Stimulated activated CD4-positive, alpha-beta T cell treated with anti-CD3 and anti-CD28 coated beads, Interleukin-15, amount 100 ng/mL, for 1 hour (primary cell): ENCODE measurements at places on chromosomes 7 and 10.

DNA sequence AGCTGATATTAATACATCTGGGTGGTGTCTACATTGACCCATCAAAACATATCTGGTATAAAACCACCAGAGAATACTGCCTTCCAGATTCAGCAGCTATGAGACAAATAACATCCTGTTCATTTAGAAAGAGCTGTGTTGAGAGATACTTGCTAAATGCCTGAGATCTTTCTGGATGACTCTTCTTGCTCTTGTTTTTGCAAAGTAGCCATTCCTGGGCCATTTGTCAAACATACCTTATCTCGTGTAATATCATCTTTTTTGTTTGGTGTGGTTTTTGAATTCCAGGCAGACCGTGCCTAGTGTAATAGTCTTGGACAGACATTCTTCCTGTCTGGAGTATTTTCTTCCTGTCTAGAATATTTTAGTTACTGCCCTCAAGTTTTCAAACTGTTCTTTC lies 74.7 kb upstream of the PRR15 start:
- DNase-seq = no peak

- no peak for DNase-seq
Observed at GRCh38 chr7:15719311-15719710, 32.8 kb upstream of the MEOX2 start.

GRCh38 chr7:15932318-15932717 lies 245.8 kb upstream of the MEOX2 start:
- no peak for DNase-seq

- no peak for DNase-seq
Observed at GRCh38 chr7:116258734-116259133, 48.4 kb downstream of the TES start.

DNA sequence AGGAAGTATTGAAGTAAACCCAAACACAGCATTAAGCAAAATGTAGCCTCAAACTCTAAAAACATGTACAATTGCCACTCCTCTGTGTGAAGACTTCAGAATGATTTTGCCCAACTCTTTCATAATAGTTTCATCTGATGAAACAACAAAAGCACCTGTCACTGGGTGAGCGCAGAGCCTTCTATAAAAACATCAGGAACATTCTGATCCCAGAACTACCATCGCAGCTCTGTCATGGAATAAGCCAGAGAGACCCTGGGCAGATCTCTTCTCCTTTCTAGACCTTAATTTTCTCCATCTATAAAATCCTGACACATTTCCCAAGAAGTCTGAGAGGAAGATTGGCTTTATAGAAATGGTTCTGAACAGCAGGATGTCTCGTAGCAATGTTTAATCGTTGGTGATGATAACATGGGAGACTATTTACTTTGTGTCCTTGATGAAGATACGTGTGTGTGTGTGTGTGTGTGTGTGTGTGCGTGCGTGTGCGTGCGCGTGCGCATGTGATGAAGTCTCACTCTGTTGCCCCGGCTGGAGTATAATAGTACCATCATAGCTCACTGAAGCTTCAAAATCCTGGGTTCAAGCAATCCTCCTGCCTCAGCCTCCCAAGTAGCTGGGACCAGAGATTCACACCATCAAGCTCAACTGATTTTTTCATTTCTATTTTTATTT lies 198.0 kb downstream of the KIAA1217 start:
- no peak for DNase-seq
